ENCODE measurements at places on chromosomes 6 and 20.

GRCh38 chr6:130188207-130188899 lies 34.4 kb downstream of the SAMD3 start:
- no peak for DNase-seq

DNA sequence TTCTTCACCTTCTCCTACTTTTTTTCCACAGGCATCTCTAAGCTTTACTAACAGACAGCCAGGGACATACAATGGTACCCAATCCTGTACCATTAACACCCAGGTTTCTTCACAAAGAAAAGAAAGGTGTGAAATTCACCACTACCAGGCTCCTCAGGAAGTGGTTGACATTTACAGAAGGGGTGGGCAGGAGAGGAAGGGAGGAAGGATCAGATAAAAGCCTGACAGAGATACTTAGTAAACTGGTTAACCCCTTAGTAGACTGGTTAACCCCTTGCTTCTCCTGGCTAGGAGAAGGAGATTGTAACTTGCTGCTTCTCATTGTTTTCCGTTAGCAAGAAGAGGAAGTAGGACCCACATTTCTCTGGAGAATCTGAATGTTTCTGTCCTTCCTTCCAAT lies 7.2 kb downstream of the SAMD3 start:
- DNase-seq, result no peak

DNA sequence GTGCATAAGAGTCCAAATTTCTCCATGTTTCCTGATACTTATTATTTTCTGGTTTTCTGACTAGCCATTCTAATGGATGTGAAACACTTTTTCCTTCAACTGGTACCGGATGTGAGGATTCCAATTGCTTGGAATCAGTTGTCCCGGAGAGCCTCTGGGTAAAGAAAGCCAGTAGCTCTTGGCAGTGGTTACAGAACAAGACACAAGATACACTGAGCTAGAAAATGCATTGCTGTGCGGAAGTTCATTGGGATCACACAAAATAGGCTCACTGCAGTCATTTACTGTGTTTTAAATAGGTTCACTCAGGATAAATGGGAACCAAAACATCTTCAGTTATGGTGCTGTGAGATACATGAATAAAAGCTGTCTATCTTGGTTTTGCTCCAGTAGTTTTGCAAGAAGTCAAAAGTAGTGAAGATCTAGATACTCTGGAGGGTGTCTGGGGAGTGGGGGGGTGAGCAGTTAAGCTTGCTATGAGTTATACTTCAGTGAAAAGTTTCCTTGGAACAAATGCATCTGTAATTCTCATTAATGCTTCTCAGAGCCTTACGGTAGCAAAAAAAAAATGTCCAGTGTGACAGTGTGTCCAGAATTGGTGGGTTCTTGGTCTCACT lies 54.4 kb upstream of the RNF182 start:
- DNase-seq, result no peak

DNA sequence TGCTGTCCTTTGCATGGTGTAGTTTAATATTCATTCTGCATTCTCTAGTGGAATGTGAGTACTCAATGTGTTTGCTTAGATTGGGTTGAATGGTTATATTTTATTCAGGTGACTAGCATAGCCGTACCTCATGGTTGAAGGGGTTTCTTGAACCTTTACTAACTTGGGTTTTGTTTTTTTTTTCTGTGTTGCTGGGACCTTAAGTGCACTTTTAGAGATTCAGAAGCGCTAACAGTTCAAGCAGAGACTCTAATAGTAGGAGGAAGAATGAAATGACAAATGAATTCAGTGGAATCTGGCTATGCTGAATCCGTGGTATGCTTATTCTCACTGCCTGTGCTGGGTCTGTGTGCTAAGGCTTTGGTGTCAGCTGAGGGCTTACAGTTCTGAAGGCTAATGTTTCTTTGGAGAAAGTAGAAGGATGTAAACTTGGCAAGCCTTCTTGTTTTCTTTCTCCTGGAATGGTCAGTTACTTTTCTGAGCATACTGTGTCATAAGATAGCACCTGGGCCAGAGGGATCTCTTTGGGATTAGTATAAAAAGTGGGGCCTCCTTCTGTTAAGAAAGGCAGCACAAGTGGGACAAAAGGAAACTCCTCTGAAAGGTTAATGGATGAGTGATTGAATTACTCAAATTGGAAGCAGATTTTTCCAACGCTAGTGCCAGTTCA lies 28.7 kb downstream of the RNF144B start:
- no peak for DNase-seq

GRCh38 chr6:3769610-3770009 lies 18.1 kb upstream of the PXDC1 start:
- DNase-seq, result no peak

DNA sequence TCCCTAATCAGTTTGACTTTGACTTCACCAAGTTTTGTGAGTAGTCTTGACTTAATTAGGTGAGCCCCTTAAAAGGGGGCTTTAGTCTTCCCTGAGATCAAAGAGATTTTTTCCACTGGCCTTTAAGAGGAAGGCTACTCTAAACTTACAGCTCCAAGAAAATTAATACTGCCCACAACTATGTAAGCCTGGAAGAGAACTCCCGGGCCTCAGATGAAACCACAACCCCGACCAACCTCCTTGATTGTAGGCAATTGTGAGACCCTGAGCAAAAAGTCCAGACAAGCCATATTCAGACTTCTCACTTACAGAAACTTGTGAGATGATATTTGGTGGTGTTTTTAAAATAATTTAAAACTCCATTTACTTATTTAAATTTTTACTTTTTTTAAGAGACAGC lies 18.1 kb downstream of the SNX3 start:
- DNase-seq, result no peak

- no peak for DNase-seq
Measured at GRCh38 chr6:142712231-142712630, 232.7 kb downstream of the HIVEP2 start.

GRCh38 chr20:44921447-44921846 lies 11.6 kb downstream of the PABPC1L start:
- no peak for DNase-seq

- DNase-seq, result no peak
Measured at GRCh38 chr6:35757456-35758123, 18.8 kb upstream of the CLPSL2 start.

GRCh38 chr6:5174244-5174643 lies 86.5 kb downstream of the LYRM4 start:
- peak; percentile 46 for DNase-seq

DNA sequence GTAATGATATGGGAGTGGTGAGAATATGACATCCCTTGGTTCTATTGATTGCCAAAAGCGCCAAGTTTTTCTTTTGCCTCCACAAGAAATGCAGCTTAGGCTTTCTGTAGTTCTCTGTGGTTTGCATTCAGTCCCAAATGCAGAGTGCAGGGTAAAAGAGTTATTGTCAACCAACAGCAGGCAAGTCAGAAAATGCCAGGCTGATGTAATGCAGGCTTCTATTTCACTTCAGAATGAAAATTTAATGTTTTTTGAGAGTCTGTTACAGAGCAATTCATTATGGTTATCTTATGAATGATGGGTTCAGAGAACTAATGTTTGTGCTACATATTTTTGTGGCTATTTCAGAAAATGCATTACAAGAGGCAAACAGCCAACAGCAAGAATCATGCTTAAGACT lies 293.5 kb downstream of the CENPW start:
- no peak for DNase-seq

Data from T-helper 2 cell (primary cell).